Activated CD4-positive, alpha-beta T cell treated with anti-CD3 and anti-CD28 coated beads, Interleukin-2, amount 50 U/mL, for 24 hours (primary cell): ENCODE measurements at places on chromosomes 4 and X.

- DNase-seq, result no peak
These were observed 340.9 kb downstream of the CENPC start for GRCh38 chr4:67204441-67204840.

GRCh38 chr4:3781193-3781886, 15.2 kb downstream of the ADRA2C start:
- DNase-seq, result no peak

DNA sequence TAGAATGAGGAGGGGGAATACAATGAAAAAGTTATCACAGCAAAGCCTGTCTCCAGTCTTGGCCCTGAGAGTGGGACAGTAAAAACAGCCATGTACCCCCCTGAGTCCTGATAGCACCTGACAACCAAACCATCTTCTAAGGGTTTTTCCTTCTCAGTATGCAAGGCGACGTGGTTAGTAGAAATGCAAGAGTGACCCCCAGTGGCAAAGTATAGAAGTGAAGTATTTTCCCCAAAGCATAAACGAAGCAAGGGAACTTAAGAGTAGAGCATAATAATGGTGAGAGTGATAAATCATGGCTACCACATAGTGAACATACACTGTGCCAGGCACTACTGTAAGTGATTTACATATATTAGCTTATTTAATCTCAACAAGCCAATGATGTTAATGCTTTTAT, 52.8 kb downstream of the FAM47C start:
- DNase-seq, result no peak

DNA sequence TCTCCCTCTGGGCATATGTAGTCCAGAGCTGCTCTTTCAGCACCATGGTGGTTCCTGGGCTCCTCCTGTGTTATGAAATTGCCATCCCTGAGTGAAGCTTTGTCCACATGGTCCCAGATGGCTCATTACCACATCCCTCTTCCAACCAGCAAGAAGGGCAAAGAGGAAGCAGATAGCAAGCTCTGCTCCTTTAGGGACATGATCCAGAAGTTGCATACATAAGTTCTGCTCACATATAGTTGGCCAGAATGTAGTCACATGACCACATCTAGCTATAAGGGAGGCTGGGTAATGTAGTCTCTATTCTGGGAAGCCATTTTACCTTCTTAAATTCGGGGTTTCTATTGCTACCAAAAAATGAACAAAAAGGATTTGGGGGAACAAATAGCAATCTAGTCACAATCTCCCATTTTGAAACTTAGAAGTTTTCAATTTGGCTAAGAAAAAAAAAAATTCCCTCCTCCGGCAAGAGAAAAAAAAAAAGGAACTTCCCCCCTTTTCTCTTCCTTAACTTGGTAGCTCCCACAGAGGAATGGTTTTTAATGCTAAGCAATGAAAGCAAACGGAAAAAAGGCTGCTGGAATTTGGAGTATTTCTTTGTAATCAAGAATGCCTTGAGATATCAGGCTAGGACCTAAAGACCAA, 88.2 kb upstream of the USP9X start:
- DNase-seq, result no peak

- DNase-seq, result no peak
These were observed 148.5 kb downstream of the FRAS1 start for GRCh38 chr4:78205591-78205990.

DNA sequence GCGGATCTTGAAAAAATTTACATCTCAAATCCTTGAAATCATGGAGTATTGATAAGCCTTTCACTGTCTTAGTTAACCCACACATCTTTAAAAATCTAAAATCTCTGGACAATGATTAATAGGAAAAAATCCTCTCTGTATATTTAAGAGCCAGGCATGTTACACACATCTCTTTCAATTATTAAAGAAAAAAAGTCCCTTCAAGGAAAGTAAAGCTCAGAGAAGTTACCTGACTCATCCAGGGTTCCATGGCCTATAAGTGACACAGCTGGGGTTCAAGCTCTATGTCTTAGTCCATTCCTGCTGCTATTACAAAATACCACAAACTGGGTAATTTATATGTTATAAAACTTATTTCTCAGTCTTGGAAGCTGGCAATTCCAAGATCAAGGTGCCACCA, 14.2 kb upstream of the FGF16 start:
- DNase-seq, result no peak

DNA sequence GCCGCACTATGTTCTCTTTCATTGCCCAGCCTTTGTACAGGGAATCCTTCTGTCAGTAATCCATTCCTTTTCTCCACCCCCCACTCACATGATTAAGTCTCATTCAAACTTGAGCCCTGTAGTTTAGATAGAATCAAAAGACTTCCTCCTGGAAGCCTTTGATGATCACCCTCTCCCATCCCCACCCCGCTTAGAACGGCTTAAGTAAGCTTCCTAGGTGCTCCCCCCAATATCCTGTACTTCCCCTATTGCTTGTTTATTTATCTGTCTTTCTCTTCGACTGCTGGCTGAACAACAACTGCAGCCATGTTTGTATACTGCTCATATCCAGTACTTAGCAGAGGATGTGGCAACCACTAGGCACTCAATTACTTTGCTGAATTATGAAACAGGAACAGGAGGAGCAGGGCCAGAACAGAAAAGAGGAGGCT, 38.5 kb upstream of the GPC3 start:
- DNase-seq, result no peak

- DNase-seq, result no peak
These were observed 204.8 kb downstream of the LDB2 start for GRCh38 chr4:16693641-16694040.

- no peak for DNase-seq
These were observed 13.2 kb upstream of the C1QTNF7 start for GRCh38 chr4:15414551-15415091.

DNA sequence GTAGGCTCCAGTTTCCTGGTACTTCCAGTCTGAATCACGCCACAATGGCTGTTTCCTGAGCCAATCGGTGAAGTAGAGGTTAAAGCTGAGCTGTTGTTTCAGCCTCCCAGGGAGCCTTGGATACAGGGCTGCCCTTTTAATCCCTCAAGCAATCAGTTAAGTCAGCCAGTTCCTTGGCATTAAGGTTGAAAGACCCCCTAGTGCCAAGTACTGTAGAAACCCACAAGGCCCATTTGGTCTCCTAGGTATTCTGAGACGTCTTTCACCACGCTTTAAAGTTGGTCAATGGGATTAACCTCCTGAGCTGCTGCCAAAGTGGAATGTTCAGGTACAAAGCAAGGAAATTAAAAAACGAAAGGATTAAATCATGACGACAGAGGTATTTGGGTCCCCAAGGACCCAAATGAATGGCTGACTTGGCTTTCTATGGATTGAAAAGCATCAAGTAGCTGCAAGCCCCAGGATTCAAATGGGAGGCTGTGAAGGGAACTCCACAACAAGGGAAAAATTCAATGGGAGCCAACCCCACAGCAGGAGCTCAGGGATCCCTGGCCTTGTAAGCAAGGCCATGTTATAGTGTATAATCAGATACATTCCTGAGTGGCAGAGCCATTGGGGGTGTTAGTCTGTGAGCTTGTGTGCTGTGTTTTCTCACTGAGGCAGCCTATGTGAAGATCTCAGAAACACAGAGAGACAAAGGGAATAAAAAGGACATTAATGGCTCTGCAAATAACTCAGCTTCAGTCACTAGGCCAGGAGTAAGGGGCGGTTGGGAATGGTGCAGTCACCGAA, 86.0 kb downstream of the ATG4A start:
- DNase-seq, result no peak

- no peak for DNase-seq
These were observed 54.6 kb downstream of the MTNR1A start for GRCh38 chr4:186500721-186501304.

DNA sequence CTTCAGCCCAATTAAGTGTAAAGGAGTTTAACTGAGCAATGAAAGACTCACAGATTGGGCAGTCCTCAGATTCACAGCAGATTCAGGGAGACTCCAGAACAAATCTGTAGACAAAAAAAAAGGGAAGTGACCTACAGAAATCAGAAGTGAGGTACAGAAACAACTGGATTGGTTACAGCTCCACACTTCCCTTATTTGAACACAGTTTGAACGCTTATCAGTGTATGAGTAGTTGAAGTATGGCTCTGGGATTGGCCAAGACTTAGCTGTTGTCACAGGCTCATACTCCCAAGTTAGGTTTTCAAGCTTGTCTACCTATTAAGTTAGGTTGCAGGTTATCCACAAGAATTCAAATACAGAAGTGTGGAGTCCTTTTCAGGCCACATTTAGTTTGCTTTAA, 112.4 kb upstream of the ELOVL6 start:
- DNase-seq, result no peak

DNA sequence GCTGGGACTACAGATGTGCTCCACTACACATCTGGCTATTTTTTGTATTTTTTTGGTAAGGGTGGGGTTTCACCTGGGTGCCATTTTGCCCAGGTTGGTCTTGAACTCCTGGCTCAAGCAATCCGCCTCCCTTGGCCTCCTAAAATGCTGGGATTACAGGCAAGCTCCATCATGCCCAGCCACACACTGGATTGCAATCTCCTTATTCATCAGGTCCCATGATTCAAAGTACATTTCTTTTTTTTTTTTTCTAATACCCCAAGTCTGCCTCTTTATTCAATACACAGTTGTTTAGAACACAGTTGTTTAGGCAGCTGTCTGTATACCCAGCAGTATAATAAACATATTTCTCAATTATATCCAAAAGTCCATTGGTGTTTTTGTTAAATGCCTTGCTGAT, 130.3 kb upstream of the ARSJ start:
- DNase-seq, result no peak

DNA sequence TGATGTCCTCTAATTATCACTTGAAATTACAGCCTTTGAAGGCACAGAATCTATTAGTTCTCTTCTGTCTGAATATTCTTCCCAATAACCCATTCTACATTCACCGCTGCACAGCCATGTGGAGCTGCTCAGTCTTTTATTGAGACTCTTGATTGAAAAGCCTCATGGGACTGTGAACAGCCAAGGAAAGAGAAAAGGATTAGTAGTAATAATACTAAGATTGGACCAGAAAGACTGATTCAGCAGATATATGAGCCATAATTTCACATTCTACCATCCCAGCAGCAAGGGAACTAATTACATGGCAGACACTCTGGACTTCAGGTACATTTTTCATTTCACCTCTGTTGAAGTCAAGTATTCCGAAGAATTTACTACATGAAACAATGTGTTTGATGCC, 2471.7 kb downstream of the ARAP2 start:
- no peak for DNase-seq

- DNase-seq, result no peak
These were observed 51.2 kb downstream of the TBL1X start for GRCh38 chrX:9515973-9516538.

DNA sequence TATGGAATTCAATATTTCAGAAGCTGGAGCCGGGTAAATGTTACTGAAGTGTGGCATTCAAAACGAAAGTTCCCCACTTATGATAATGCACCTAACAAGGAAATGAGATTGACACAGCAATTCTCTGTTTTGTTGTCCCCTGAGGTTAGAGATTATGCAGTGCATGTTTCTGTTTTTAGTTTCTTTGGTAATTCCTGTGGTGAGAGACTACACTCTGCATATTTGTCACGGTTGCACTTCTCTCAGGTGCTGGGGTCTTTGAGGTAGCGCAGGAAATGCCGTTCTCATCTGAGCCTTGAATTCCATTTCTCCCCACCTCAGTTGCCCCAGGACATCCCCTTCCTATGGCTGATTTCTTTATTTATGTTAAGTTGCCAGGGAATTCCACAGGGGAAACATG, 15.3 kb upstream of the BEND4 start:
- DNase-seq, result no peak

DNA sequence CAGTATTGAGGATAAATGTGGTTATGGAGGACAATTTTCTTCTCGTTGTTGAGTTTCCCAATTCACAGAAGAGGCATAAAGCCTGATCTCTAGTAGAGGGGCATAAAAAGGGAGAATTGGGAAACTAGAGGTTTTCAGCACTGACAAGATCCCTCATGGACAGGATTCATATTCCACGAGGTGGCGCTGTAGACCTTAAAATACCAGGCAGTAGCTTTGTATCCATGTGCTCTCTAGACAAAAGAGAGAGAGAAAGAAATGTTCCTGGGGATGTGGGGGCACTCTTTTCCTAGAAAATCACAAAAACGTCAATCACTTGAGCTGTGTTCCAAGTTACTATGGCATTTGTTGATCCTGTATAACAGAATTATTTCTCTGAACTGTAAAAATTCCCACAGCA, 128.3 kb downstream of the MAGEE1 start:
- DNase-seq, result peak; percentile 1

DNA sequence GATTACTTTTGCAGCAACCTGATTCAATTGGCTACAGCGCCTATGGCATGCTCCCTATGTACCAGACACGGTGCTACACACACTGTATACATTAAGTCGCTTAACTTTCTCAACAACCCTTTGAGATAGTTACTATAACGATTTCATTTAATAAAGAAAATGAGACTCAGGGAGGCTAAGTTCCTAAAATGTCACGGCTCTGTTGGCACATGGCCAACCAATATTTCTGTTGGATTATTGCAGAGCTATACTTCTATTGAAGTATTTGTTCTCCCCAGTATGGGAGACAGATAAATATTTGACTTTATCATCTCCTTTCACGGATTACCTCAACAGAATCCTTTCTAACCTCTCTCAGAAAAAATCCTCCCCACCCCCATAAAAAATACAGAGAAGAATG, 25.3 kb downstream of the CLNK start:
- DNase-seq, result no peak

DNA sequence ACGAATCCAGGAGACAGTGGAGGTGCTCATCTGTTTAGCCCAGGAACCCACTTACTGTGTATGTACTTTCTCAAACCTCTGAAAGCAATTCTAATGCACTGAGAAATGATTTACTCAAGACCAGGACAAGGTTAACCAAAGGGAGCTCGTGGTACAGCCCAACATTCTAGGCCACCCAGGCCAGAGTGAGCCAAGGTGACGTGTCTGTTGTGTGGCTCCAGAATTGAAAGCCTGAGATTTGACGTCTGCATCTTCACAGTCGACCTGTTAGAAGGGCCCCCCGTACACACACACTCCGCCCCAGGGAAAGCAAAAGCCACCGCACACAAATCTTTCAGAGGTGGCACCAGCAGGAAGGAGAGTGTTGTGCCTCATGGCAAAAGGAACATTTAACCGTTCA, 2.3 kb downstream of the MAP3K15 start:
- DNase-seq, result no peak

- DNase-seq, result no peak
These were observed 13.8 kb downstream of the POU3F4 start for GRCh38 chrX:83521905-83522304.

- DNase-seq, result no peak
These were observed 96.4 kb upstream of the C1GALT1C1 start for GRCh38 chrX:120726294-120726693.

DNA sequence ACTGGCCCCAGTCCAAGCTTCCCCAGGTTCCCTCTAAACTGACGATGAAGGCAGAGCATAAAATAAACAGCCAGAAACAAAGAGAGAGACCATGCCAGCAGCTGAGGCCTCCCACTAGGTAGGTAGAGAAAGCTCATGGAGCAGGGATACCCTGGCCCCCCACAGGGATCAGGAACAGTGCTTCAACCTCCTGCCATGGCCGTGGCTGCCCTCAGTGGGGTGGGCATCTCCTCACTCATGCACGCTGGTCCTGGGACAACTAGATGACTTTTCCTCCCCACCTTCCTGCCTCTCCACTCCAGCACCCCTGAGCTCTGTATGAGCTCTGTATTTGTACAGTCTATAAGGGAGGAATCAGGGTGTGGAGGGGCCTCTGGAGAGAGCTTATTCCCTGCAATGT, 117.7 kb upstream of the PSAPL1 start:
- DNase-seq, result no peak

- no peak for DNase-seq
These were observed 53.9 kb downstream of the NBDY start for GRCh38 chrX:56782791-56783449.

- DNase-seq, result no peak
These were observed 91.0 kb upstream of the MTM1 start for GRCh38 chrX:150477371-150477770.
